ENCODE measurements at places on chromosomes 13 and 19. TPM values are rescaled to one million over a fixed set of nuclear protein-coding genes. Genes with fewer than 3 reads are reported as not detected.
A peak's percentile ranks its signal among the peaks of the same experiment; 100 is the strongest.

The CYP2A6 gene
- not detected for total RNA-seq

DNA sequence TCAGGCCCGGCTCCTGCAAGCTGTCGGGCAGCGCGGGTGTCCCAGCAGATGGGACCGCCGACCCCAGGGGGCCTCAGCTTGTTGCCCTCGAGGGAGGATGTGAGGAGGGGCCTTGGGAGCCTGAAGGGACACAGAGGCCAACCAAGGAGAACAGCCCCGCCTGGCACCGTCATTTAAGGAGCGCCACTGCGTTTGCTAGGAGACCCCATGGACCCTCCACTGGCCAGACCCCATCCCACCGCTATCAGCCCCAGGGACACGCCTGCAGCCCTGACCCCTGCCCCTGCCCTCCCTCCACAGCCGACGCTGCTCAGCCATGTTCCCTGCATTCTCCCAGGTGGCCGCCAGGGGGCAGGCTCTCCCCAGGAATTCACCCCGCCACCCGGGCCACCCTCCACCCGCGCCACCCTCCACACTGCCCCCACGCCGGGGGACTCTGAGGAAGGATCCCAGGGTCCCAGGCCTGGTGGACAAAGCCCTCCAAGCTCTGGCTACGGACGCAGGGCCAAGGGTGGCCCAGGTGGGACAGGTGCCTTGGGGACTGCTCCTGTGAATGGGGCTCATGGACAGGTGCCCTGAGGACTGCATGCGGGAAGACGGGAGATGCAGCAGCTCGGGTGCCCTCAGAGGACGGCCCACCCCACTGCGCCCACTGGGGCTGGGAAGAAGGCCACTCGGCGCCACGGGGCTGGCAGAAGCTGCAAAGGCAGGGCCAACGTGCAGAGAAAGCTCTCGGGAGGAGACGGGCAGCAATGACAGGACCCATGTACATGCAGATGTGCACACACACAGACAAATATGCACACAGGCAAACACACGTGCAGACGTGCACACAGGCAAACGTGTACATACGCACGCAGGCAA, 34.4 kb downstream of the PIP5K1C start:
- peak; percentile 70 for DNase-seq

The IGFL2 gene
- not detected for total RNA-seq

The SCGB2B2 gene
- 0.82 TPM for total RNA-seq

The VAV1 gene
- 10.8 TPM for total RNA-seq

The ANGPTL4 gene
- total RNA-seq, result 12.1 TPM

Measured in transverse colon (tissue), 4 donors.